ENCODE measurements at places on chromosomes 12 and 14.

GRCh38 chr14:64938972-64939816 is 3.4 kb downstream of the GPX2 start:
- no peak for DNase-seq

DNA sequence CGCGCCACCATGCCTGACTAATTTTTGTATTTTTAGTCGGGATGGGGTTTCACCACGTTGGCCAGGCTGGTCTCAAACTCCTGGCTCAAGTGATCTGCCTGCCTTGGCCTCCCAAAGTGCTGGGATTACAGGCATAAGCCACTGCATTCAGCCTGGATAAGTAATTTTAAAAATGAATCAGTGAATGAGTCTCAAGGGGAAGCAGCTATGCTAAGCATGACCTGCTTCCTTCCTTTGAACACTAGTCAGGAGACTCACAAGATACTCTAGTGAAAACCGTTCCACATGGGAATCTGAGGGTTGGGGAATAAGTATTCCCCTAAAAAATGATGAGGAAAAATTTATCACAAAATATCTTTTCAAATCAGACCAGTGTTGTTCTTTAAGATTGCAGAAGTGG is 10.7 kb upstream of the FAM234B start:
- DNase-seq: no peak

GRCh38 chr14:53310412-53310811 is 157.3 kb upstream of the DDHD1 start:
- DNase-seq: no peak

- DNase-seq: no peak
Measured at GRCh38 chr14:64119500-64119899, 174.7 kb downstream of the ESR2 start.

DNA sequence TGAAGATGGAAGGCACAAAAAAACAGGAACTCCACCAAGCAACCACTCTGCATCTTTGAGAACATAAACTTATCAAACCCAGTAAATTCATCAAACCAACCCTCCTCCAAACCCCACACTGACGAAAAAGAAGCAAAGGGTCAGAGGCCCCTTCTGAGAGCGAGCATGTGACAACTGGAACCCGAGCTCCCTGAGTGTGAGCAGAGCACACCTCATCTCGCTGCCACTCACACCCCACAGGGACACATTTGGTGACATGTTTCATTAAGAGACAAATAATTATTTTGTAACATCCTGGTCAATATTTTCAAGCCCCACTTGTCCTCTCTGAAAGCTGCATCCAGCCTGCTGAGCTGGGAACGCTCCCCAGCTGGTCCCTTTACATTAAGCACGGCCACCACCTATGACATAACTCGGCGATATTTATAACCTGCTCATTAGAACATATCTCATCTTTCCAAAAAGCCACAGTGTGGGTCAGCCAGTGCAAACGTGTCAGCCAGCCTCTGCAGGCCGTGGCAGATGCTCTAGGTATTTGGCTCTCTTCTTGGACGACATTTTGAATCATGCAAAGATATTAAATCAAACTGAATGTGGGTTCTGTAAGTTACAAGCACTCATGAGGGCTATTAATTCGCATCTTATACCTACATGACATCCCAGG is 120.1 kb downstream of the TTC7B start:
- DNase-seq: no peak

GRCh38 chr12:14417715-14418114 is 52.2 kb downstream of the ATF7IP start:
- DNase-seq: no peak

GRCh38 chr12:4034921-4035320 is 161.7 kb upstream of the PARP11 start:
- DNase-seq: no peak

- DNase-seq: no peak
Measured at GRCh38 chr12:57323416-57323815, 72.4 kb upstream of the STAC3 start.

DNA sequence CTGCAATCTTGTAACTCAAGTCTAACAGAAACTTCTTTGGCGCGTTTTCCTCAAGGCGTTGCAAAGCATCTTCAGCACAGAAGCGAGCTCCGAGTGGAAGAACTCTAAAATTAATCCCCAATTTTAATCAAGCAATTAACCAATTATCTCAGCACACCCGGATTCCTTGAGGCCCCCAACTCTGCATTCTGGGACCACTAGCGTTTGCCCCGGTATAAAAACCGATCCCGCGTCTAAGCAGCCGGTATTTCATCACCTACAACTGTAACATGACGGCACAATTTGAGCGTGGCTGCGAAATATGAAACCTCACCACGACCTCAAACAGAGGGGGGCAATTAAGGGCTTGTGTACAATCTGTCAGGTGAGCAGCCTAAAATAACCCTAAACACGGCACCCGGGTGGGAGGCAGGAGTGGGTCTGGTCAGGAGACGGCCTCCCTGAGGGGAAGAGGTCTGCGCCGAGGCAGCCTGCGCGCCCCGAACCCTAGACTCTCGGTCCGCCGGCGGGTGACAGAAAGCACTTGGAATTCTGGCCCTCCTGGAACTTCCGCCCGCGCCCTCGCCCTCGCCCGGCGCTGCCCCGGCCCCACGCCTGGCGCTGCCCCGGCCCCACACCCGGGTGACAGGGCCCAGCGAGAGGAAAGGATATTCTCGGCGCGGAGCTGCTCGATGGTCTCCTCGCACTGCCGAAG is 594 bp downstream of the ZCCHC8 start:
- DNase-seq: peak; percentile 46

GRCh38 chr14:89241934-89242651 is 174.9 kb downstream of the FOXN3 start:
- no peak for DNase-seq

GRCh38 chr14:55332654-55333570 is 61.7 kb downstream of the FBXO34 start:
- DNase-seq: no peak

DNA sequence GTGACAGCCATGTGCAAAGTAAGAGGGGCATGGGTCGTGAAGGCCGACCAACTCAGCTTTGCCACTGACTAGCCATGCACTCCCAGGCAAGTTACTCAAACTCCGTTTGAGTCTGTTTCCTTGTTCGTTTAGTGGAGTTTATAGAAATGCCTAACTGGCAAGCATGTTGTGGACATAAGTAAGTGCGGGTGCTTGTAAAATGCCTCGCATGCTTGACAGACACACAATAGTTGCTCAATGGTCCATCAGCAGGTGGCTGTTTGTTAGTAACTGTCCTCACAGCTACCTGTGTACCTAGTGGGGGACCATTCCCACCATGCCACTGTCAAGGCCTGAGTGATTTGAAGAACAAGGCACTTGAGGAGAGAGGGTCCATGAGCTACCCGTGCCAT is 338.3 kb downstream of the DPF3 start:
- DNase-seq: no peak

DNA sequence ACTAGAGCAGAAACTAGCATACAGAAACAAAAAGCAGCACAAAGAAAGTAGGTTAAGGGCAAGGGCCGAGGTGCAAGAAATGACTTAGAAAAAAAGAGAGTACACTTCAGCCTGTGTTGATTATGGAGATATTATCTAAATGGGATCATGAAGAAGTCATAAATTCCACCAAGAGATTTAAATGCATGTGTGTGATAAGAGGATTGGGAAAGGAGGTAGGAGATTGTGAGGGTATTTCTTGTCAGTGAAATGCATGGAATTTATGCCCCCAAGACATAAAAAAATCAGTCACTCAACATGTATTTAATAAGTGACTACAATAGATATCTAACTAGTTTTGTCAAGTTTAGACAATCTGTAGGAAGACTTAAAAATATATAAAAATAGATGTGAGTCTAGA is 976.2 kb upstream of the LRFN5 start:
- DNase-seq: no peak

DNA sequence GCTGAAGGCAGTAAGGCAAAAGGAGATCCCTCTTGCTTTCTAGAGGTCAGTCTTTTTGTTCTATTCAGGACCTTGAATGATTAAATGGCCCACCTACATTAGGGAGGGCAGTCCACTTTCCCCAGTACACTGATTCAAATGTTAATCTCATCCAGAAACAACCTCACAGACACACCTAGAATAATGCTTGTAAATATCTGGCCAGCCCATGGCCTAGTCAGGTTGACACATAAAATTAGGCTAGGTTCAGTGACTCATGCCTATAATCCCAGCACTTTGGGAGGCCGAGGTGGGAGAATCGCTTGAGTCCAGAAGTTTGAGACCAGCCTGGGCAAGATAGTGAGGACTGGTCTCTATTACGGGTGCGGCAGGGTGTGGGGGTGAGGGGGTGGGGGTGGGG is 43.5 kb downstream of the MIPOL1 start:
- DNase-seq: no peak

- no peak for DNase-seq
Measured at GRCh38 chr12:87760943-87761342, 268.3 kb downstream of the C12orf50 start.

DNA sequence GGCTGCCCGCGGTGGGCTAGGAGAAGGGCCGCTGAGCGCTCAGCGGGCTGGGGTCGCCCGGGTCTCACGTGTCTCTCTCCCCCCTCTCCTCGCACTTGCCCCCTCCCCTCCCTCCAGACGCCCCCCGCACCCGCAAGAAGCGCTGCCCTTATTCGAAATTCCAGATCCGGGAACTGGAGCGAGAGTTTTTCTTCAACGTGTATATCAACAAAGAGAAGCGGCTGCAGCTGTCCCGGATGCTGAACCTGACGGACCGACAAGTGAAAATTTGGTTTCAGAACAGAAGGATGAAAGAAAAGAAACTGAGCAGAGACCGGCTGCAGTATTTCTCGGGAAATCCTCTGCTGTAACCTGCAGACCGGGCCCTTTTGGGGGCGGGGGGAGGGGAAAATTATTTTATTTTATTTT is 314 bp upstream of the HOTAIR start:
- no peak for DNase-seq

- no peak for DNase-seq
Measured at GRCh38 chr12:123762715-123763052, 583 bp downstream of the DNAH10 start.

DNA sequence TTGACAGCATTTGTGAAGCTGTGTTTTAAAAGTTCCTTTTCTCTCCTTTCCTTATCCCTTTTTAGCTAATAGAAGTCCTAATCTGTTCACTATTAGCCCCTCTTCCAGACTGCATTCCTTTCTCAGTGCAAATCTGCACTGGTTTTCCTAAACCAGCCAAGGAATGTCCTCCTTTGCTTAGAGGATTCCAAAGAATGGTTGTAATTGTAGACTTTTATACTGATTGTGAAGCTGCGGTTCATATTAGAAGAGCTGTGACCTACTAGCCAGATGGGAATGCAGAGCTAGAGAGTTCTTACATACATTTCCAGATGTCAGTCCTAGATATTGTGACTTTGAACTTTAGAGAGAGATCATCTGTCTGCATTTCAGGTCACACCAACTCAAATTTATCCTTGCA is 79.8 kb downstream of the MYRFL start:
- no peak for DNase-seq

All from forelimb muscle (tissue), 1 donor.